ENCODE measurements at places on chromosomes 1 and 21.
A peak's percentile ranks its signal among the peaks of the same experiment; 100 is the strongest.

- DNase-seq = peak; percentile 86
These were observed 12.1 kb downstream of the MCL1 start for GRCh38 chr1:150567341-150567716.

GRCh38 chr21:24225431-24225830 is 1381.8 kb downstream of the MRPL39 start:
- no peak for DNase-seq

DNA sequence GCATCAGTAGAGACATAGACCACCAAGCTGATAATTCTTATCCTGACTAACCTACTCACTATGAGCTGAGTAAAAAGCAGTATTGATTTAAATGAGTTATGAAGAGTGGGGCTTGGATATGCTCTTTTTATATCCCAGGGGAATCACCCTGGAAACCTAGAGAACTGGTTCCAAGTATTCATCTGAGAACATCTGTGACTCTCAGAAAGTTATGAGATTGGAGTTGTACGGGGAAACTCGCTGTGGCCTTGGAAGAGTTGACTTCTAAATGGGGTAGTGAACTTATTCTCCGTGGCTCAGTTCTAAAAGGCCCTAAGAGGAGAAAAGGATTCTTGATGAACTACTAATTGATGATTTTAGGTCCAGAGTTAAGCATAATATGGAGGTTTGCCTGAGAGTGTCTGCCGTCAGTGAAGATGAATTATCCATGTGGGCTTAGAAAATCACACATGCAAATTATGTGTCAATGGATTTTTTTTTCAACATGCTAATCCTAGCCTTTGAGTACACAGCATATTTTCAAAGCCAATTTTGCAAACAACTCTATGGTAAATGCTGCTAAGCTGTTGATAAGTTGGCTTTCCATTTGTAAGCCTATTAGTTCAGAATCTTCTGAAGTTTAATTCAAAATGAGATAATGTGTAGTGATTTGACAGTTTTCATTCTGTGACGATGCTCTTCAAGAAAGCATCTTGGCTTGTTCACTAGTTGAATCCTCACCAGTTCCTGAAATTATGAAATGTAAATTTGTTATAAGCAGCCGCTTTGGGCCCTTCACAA is 122.7 kb downstream of the FGGY start:
- DNase-seq = no peak

- no peak for DNase-seq
These were observed 12.5 kb downstream of the DNAJC6 start for GRCh38 chr1:65321879-65322278.

- DNase-seq = no peak
These were observed 21.2 kb downstream of the JAM2 start for GRCh38 chr21:25660233-25660632.

DNA sequence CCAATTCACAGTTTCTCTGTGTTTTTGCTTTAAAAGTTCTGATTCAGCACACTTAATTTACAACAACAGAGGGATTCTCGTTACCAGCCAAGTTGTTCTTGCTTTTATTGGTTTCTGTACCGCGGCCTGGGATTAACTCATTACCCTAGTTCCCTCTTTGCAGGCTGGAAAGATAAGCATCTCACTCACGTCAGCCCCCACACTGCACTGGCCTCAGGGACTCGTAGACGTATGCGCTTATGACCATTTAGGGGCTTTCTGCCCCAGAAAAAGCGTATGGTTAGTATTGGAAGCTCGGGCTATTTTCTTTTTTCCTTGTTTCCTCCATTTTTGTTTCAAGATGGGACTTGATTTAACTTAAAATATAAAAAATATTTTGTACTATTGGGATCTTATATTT is 76.0 kb downstream of the POFUT2 start:
- no peak for DNase-seq

- no peak for DNase-seq
These were observed 5.4 kb upstream of the TRPM2 start for GRCh38 chr21:44347911-44348451.

- no peak for DNase-seq
These were observed 3.1 kb upstream of the MROH9 start for GRCh38 chr1:170932236-170932635.

- DNase-seq = no peak
These were observed 21.8 kb downstream of the TENT5C start for GRCh38 chr1:117627546-117628130.

GRCh38 chr21:42685036-42685435 is 31.6 kb downstream of the PDE9A start:
- peak; percentile 53 for DNase-seq

DNA sequence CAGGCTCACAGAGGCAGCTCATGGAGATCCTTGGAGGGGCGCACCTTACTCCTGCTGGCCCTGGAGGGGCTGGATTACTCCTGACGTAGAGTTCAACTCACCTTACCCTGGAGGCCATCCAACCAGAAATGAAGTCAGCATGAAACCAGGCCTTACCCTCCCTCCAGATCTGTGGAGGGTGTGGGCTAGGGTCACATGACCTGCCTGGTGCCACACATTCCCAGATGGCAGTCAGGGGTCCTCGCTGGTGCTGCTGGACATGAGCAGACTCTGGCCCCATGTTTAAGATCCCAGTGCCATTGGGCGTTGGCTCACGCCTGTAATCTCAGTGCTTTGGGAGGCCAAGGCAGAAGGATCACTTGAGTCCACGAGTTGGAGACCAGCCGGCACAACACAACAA is 4.5 kb downstream of the C21orf58 start:
- DNase-seq = no peak

DNA sequence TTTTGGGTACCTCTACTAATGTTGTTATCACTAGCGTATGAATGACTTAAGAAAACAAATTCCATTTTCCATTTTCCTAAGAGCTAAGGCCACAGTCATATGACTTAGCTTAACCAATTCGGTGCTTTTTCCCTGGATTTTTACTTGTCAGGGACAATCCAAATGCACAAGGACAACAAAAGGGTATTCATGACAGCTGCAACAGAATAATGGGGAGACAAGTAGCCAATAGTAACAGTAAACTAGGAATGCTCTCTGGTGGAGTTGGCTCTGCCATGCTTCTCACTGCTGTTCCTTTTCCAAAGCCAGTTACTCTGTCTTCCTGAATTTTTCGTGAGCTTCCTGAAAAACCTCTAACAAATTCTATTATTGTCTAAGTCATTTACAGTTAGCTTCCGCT is 52.9 kb downstream of the LRRIQ3 start:
- no peak for DNase-seq

DNA sequence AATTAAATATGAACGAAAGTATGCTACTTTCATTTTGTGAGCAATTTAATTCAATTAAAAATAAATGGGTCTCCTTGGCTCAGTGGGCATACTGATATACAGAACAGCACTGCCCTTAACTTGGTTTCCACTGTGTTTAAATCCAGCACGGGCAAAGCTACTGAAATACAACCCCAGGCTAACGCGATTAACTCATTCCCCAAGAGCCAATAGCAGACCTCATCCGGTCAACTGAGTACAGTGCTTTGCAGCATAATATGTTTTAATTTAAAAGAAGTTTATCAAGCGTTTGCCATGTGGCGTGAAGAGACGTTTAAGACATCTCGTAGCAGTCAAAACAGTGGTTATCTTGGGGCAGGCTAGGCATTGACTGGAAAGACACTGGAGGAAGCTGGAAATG is 118.6 kb downstream of the PROX1 start:
- DNase-seq = no peak

DNA sequence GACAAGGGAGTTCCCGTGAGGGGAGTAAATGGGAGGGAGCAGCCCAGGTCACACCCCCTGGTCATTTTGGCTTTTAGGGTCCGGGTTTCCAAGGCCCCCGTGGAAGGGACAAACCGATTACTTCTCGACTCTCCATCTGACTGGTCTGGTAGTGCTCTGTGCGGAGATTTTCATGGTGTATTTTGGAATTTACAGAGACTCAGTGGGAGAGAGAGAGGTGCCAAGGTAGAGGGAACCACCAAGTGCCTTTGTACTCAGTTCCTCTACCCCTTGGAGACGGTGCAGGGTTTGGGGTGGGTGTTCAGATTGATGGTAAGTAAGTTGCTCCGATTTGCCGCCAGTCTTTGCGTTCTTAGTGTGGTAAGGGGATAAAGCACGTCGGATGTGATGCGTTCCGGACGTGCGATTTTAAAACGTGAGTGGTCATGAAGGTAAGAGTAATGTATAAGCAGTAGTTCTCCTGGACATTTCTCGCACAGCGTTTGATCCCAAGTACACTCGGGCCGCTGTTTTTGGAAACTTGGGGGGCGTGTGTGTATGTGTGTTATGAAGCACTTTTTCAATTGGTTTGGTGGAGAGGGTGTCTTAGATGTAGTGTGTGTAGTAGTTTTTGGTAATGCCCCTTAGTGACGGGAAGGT is 682 bp downstream of the SUCO start:
- peak; percentile 59 for DNase-seq

DNA sequence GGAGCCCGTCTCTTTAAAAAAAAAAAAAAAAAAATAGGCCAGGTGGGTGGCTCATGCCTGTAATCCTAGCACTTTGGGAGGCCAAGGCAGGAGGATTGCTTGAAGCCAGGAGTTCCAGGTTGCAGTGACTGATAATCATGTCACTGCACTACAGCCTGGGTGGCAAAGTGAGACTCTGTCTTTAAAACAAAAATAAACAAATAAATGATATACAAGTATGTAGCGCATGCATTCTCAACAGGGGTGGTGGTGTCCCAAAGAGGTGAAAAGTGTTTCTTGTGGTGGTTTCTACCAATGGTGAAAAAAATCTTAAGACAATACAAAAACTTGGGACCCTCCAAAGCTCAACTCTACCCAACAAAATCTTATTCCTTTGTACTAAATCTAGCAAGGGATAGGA is 17.9 kb downstream of the CNN3 start:
- no peak for DNase-seq

GRCh38 chr1:170414989-170415709 is 116.8 kb upstream of the GORAB start:
- DNase-seq = no peak

- DNase-seq = peak; percentile 60
These were observed 24.8 kb upstream of the ITPKB start for GRCh38 chr1:226763905-226764264.

DNA sequence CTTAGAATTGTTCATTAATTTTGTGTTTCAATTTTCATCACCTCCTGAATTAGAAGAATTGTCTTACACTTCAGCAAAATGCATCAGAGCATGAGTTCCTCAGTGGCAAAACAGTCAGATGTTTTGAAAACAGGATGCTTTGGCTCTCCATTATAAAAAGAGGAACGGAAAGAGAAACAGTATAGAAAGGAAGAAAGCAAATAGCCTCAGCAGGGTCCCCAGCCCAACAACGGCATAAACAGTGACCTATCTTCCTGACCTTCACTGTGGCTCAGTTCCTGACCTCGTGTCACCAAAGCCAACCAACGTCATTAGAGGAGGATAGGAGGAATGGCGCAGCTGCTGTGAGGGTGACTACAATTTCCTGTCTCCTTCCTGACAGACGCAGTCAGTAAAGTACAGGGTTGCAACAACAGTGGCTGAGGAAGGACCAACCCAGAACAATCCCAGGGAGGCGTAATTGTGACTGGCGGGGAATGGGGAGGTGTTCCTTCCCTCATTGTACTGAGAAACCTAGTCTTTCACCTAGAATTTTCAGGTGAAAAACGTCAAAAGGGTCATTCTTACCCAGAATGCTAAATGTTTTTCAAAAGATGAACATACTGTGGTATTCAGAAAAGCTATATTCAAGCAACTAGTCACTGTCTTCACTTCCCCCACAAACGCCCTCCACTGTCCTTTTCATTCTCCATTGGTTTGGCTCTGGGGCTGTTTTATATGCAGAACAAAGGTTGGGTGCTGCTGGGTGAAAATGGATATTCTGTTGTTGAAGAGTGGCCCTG is 197.9 kb upstream of the SGIP1 start:
- peak; percentile 88 for DNase-seq

DNA sequence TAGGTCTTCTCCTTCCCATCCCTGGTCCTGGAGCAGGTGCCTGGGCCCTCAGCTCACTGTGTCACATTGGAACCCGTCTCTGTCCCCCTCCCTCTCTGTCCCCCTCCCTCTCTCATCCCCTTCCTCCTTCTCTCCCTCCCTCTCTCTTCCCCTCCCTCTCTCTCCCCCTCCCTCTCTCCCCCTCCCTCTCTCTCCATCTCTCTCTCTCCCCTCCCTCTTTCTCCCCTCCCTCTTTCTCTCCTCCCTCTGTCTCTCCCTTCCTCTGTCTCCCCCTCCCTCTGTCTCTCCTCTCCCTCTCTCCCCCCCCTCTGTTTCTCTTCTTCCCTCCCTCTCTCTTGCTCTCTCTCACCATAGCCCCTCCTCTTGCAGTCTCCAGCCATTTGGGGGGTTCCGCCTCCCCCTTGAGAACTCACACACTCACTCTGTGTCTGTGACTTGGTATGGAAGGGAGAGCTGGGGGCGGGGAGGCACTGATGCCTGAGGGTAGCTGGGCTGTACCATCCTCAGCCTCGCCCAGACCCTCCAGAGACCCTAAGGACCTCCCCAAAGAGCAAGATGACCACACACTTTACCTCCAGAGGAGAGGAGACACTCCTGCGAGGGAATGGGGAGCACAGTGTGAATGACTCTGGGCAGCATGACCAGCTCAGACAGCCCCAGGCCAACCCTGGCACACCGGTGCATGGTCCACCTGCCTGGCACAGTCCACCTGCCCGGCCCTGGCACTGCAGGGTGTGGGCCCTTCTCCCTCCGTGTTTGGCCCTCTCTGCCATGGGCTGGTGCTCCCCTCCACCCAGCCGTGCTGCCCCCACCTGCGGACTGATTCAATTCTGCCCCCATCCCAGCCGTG is 102.8 kb upstream of the ARHGEF16 start:
- no peak for DNase-seq

GRCh38 chr1:178057141-178057765 is 36.7 kb upstream of the RASAL2 start:
- no peak for DNase-seq

DNA sequence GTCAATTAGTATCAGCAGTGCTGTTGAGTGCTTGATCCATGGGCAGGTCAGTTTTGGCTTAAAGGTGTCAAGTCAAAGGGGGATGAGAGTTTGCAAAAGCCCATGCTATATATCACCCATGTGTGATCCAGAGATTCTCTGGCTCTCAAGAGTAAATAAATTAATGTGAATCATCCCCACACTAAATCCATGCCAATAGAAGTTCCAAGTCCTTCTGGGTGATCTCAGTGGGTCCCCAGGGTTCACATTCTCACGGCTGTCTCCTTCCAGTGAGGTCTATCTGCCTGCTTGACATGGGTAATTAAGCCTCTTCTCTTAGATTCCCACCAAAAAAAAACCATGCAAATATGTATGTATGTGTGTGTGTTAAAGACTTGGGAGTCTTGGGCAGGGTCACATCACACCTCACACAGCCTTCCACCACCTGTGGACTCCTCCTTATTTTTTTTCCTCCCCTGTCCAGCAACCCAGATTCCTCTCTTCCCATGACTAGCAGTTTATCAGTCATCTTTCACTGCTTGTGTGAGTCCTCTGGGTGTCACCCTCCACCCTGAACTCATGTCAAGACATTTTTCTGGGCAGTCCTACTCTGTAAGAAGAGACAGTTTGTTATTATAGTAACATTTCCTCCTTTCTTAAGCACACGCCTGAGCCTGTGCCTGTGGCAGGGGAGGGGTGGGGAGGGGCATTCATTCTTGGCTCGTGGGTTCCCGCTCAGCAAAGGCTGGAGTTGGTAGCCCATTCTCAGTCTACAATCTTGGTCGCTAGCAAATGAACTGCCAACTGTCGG is 14.3 kb upstream of the S100A11 start:
- DNase-seq = no peak

GRCh38 chr1:119141020-119141424 is 569 bp upstream of the WARS2 start:
- peak; percentile 72 for DNase-seq

Data from activated CD4-positive, alpha-beta memory T cell treated with anti-CD3 and anti-CD28 coated beads for 36 hours (primary cell).